CMK (cell line): ENCODE measurements at places on chromosomes 16 and 17.

DNA sequence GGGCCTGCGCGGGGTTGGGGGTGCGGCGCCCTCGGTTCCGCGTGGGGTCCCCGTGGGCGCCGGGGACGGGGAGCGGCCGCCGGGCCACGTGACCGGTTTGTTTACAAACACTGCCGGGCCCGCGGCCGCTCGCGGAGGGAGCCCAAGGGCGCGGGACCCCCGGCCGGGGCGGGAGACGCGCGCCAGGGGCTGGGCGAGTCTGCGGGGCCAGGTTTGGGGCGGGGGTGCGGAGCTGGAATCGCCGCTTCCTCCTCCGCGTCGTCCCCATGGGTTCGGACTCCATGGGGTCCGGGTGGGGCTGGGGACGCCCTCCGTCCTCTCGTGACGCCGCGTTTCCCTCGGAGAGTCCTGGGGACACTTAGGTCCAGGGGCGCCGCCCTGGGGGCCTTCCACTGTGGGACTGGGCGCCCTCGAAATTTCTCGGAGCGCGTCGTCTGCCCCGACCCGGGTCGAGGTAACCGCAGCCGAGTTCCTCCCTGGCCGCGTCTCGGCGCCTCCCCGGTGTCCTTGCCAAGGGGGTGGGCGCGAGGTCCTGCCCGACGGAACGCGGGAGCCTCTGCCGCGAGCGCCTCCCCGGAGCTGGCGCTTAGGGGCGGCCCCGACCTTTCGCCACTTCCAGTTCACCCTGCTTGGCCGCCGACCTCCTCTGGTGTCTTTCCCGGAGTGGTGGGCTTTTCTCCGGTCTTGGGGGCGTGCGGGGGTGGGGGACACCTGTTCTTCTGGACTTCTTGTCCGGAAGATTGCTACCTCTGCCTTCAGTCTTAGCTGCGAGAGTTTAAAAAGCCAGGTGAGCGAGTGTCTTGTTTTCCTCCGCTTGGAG, 684 bp downstream of the YPEL2 start:
- DNase-seq, result no peak

- no peak for DNase-seq
These were observed at the start of gene EVPLL for GRCh38 chr17:18377437-18378204. Gene EVPLL, plus strand, starts transcription at chr17:18377778. Its CDS starts 3,160 bp downstream, at chr17:18380938.

DNA sequence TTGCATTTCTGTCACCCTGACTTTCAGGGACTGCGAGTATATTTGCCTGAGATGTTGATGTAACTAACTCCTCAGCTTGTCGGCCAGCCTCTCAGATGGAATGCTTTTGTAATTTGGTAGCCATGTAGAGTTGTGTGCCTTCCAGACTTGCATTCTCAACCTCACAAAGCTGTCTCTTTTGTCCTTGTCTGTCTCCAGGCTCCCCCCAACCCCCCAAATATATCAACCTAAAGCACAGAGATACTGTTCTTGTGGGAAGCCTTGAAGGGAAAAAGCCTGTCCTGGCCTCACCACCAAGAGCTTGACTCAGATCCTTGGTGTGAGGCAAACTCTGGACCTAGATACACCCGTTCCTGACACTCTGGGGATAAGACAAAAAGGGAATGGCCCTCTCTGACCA, 18.4 kb downstream of the SAP30BP start:
- no peak for DNase-seq

DNA sequence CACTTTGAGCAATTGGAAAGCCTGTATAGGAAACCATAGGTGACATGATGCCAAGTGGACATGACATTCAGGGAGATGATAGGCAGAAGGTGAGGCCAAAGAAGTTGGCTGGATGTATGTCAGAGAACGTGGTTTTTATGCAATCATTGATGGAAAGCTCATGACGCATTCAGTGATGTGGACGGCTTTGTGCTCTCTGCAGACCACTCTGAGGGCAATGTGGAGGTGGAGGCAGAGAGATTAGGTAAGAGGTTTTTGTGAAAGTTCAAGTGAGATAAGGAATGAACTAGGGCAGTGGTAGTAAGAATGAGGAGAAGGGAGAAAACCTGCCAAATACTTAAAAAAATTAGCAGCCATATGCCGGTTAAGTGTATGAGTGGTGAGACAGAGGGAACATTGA, 99.0 kb downstream of the PRKCA start:
- DNase-seq, result no peak

GRCh38 chr17:13540546-13540945, 61.2 kb downstream of the HS3ST3A1 start:
- no peak for DNase-seq

DNA sequence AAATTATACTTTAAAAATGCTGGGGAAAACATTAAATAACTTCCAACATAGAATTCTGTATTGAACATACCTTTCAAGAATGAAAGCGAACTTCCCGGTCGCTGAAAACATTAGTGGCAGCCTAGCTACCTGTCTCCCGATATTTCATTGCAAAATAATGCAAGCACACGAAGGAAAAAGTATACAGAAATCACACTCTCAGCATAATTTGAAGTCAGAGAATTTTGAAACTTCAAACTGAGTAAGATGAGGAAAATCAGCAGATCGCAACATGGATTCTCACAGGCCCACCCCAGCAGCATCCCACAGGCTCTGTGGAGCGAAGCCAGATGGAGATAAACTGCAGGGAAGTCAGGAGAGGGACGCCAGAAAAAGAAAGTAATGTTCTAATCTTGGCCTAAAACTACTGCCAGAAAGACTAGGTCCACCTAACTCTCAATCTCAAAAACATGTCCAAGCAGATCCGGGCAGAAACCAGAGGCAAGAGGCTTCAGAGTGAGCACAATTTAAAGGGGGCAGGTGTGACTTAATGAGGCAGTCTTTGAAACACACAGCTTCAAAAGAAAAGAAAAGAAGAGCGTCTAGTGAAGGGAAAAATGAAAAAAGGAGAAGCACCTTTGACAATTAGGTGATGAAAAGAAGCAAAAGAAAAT, 4.8 kb upstream of the GOSR1 start:
- no peak for DNase-seq

DNA sequence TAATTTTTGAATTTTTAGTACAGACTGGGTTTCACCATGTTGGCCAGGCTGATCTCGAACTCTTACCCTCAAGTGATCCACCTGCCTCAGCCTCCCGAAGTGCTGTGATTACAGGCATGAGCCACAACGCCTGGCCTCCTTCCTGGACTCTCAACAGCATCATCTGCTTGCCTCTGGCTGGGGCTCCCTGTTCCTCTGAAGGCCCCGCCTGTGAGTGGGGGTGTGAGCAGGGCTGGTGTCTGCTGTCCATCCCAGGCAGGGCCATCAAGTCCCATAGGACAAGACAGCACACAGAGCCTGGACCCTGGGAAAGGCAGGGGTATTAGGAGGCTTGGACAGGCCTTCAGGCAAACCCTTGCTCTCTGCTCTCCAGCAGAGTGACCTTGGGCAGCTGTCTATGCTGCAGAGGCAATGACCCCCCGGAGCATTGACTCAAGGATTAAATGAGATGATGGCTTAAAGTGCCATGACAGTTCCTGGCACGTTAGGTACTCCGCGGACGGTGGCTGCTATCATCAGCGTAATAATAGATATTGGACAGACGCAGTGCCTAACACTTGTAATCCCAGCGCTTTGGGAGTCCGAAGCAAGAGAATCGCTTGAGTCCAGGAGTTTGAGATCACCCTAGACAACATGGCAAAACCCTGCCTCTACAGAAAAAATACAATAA, 19.2 kb downstream of the SCNN1B start:
- DNase-seq, result no peak

GRCh38 chr17:181245-182049, at the start of gene DOC2B:
Gene DOC2B, minus strand, starts transcription at chr17:181650. Its CDS starts 171 bp downstream, at chr17:181479.
- DNase-seq, result no peak

- no peak for DNase-seq
These were observed 712 bp upstream of the SPECC1 start for GRCh38 chr17:20008242-20009051.

- no peak for DNase-seq
These were observed 37.4 kb downstream of the TMEM186 start for GRCh38 chr16:8760021-8760420.

DNA sequence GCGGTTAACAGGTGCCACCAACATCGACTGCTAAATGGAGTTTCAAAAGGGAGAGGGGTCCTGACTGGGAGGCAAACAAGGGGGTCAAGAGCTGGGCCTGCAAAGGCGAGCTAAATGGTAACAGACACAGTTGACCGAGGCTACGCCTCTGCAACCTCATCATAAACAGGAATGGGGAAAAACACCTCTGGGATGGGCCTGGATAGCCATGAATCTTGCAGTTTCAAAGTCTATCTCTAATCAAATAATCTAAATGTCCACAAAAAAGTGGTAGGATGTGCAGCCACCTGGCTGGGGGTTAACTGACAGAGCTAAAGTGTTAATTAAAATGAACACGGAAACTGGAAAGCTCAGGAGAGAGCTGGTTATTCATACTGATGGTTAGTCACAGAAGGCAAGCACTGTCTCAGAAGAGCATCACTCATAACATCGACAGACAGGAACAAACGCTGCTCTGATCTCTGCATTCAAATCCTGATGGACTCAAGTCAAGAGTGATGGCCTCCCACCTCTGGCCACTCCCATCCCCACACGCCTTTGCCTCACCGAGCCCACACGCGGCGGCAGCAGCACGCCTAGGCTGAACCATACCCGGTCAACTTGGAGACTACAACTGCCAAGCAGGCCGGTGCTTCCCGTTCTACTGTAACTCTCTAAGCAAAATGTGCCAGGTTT, 56.3 kb downstream of the CREBBP start:
- DNase-seq, result no peak

- peak; percentile 92 for DNase-seq
These were observed at the start of gene MRM1 for GRCh38 chr17:36601303-36602029. Gene MRM1, plus strand, starts transcription at chr17:36601583. Its CDS starts 228 bp downstream, at chr17:36601811.

DNA sequence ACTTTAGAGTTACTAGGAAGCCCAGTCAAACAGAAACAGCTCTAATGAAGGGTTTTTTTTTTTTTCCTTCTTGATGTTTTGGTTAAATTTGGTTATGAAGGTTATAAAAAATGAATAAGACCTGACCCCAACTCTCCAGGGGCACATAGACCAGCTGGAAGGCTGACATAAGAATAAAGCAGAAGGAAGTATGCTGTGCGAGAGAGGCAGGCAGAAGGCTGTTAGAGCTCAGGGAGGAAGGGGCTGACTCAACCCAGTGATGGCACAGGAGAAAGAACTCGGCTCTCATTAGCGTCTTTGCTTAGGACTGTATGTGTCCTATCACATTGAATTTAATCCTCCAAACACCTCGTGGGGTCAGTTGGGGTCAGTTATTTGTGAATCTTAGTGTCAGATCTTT, 474.6 kb downstream of the PMP22 start:
- no peak for DNase-seq

GRCh38 chr17:63516910-63517824, 6.0 kb upstream of the KCNH6 start:
- DNase-seq, result no peak

DNA sequence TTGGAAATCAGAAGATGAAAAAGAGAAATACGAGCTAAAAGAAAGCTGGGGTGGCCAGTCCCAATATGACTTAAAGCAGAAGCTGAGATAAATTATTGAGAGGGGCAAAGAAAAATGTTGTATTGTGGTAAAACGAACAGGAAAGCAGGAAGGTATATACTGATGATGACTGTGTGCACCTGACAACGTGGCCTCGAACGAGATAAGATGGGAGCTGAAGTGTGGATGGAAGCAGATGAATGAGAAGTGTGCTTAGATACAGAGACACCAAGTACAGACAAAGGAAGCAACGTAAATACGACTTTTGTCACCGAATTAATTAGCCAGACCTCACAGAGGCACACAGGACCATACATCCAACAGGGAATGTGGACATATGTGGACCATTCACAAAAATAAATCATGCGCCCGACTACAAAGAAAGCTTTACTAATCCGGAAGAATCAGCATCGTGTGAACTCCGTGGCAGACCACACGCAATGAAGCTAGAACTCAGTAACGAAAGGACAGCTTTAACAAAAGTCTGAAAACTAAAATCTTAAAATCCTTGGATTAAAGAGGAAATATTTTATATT, 218.7 kb downstream of the RPTOR start:
- no peak for DNase-seq

- DNase-seq, result no peak
These were observed 15.5 kb downstream of the SNF8 start for GRCh38 chr17:48928876-48929811.

DNA sequence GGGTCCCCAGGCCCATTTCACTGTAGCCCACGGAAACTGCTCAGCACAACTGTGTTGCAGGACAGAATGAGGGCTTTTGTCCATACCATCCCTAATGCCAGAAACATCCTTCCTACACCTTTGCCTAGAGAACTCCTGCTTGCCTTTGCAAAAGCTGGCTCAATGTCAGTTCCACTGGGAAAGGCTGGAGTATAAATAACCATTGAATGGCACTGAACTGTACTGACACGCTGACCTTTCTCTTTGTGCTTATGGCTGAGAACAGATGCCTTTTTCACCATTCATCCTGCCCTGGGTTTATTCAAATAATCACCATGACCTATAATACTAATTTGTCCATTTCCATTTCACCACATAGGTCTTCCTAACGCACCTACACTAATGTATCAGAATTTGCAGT, 300.3 kb downstream of the XYLT1 start:
- no peak for DNase-seq

GRCh38 chr16:88558457-88559442, 11.5 kb upstream of the ZC3H18 start:
- DNase-seq, result peak; percentile 53

DNA sequence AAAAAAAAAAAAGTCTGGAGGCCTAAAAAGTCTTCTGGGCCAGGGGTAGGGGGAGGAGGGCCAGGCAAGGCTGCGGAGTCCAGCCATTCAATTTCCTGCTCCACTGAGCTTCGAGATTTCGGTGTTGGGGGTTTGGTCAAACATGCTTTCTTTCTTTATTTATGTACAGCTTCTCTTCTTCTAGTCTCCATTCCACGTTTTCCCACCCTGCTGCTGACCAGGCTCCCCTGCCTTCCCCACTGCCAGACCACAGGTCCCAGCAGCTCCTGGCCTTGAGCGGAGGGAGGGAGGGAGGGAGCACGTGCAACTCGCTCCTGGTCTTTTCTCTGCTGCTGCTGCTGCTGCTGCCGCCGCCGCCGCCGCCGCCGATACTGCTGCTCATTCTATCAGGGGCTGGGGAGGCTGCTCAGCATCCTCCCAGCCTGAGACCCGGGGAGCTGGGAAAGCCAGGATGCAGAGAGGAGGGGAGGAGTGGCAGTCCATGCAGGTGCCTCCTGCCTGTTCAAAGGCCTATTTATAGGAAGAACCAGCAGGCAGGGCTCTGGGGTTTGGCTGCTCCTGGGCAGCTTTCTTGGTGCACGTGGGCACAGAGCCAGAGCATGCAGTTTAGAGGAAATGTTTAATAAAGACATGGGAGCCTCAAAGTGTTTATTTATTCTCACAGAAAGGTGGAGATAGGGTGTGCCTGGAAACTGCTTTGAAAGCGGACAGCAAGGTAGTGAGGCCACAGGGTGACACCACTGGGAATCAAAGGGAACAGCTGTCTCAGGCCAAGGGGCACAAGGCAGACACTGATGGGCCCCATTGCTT, 23.4 kb upstream of the ZFHX3 start:
- DNase-seq, result no peak

DNA sequence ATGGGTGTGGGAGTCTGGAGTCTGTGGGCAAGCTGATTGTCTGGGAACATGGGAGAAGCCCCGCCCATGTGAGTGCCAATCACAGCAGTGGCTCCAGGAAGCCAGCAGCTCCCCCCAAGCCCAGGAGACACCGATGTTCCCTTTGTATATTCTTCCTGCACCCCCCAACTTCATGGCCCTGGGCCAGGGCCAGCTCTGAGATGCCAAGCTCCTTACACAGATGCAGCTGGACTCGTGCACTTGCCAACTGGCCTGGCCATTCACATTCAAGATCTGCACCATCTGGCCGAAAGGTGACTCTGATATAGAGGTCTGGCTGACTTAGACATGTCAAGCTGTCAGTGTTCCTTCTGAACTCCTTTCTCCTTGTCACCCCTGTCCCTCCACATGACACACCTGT, 50.5 kb downstream of the CACNG5 start:
- DNase-seq, result no peak

GRCh38 chr16:27181019-27181790, 22.1 kb upstream of the KDM8 start:
- no peak for DNase-seq
